ENCODE measurements at places on chromosomes 11 and 22.

- no peak for DNase-seq
These were observed 64.8 kb downstream of the RPUSD4 start for GRCh38 chr11:126146454-126147192.

DNA sequence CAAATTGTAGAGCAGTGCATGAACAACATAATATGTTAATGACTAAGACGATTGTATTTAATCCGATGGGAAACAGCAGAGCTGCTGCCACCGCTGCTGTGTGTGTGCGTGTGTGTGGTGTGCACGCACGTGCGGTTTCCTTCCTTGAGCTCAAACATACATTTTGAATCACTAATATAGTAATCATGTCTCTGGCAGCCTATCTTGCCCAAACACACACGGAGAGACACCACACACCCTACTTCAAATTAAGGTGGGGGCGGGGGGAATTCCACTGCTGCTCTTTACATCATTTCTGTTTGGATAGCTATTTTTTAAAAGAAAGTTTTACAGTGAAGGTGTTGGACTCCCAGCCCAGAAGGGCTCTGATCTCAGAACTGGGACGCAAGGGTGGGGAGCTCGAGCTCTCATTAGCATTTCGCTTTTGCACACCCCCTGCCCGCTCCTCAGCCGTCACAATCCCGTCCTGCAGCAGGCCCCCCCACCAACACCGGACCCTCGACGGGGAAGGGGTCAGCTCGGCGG is 651 bp upstream of the FAM83F start:
- peak; percentile 44 for DNase-seq

DNA sequence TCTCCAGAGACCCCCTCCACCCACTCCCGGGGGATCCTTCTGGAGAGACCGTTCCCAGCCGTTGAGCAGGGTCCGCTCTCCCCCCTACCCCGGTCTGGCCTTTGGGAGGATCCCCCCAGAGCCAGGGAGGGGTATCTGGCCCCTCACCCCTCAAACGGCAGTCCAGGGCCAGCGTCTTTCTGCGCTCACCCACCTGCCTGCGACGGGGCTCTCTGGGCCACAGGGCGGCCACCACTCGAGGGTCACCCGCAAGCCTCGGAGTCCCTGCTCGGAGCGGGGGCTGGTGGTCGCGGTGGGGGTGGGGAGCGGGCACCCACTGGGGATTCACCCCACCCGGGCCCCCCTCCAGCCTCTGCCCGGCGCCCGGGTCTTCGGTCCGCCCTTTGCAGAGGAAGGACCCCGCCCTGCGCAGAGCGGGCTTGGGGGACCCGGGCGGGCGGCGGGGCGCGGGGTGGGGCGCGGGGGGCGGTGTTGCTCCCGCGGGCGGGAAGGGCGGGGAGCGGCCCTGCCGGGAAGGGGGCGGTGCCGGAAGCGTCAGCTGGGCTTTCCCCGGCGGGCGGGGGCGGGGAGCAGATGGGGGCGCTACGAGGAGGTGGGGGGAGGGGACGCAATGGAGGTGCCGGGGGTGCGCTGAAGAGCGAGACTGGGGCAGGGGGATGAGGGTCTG is 16.6 kb downstream of the CRELD2 start:
- DNase-seq: peak; percentile 81

DNA sequence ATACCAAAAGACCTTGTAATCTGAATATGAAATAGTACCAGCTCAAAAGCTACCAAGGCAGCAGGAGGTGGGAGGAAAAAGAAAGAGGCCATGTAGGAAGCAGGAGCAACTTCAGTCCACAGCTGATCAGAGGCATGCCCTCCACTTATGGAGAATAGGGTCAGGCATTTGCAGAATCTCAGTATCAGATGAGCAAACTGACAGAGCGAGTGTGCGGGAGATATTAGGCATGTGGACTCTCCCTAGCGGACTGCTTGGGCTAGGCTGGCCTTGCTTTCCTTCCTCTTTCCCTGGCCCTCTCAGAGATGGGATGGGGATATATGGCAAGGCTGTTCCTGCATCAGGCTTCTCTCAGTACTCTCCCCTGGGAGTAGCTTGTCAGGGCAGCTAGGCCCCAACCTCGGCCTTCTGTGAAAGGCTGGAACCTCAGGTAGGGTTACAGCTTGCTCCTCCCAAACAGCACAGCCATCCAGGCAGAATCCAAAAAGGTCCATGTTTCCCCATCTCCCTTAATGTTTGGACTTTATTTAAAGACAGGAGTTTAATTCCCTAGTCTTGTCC is 37.0 kb downstream of the ETS1 start:
- no peak for DNase-seq

DNA sequence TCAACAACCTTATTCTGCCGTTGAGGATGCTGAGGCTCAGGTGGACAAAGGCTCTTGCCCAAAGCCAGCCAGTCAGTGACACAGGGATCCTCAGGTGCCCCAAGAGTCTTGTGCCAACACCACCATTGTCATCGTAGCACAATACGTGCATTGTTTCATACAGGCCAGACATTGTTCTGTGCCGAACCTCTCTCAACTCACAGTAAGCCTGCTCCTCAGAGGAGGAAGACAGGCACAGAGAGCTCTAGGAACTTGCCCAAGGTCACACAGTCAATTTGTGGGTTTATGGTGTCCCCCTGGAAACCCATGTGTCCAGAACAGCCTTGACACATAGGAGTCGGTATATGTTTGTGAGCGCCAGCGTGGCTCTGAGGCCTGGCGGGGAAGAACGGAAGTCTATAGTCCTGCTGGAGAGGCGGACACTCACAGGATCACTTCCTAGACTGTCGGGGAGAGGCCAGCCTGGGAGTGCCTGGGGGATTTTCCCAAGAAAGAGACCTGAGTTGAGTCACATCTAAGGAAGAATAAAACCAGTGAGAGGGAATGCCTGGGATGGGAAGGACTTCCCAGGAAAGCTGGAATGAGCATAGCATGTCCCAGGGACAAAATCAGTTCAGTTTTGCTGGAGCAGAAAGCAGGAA is 20.2 kb downstream of the LIF start:
- no peak for DNase-seq

- no peak for DNase-seq
These were observed 2.2 kb downstream of the APOBEC3A start for GRCh38 chr22:38959590-38959989.

- DNase-seq: no peak
These were observed 47.8 kb downstream of the PPP2R1B start for GRCh38 chr11:111718436-111718835.

- DNase-seq: no peak
These were observed 27.0 kb upstream of the AMOTL1 start for GRCh38 chr11:94741022-94741679.

DNA sequence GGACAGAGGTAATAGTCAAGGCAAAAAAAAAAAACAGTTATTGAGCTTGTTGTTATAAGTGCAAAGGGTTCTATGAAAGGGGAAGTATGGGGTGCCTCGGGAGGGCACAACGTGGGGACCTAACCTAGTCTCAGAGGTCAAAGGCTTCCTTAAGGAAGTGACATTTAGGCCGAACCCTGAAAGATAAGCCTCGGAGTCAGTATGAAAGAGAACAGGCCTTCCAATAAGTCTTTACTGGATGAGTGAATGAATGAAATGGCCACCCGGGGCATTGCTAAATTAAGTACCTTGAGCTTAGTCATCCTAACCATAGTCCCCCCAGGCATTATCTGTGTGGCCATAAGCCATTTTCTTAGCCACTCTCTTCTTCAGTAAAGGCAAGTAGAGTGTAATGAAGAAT is 19.7 kb downstream of the FLI1 start:
- DNase-seq: no peak

Measured in activated CD4-positive, CD25-positive, alpha-beta regulatory T cell treated with anti-CD3 and anti-CD28 coated beads, Interleukin-2, amount 50 U/mL, for 72 hours (primary cell).